ENCODE measurements at places on chromosomes 11 and 22.
A peak's percentile ranks its signal among the peaks of the same experiment; 100 is the strongest.

- peak; percentile 6 for DNase-seq
Measured at GRCh38 chr11:2507945-2508749, 63.3 kb downstream of the KCNQ1 start.

GRCh38 chr11:122872046-122872445 lies 10.5 kb upstream of the JHY start:
- no peak for DNase-seq

GRCh38 chr22:41933411-41934177 lies 7.0 kb upstream of the TNFRSF13C start:
- DNase-seq = no peak

DNA sequence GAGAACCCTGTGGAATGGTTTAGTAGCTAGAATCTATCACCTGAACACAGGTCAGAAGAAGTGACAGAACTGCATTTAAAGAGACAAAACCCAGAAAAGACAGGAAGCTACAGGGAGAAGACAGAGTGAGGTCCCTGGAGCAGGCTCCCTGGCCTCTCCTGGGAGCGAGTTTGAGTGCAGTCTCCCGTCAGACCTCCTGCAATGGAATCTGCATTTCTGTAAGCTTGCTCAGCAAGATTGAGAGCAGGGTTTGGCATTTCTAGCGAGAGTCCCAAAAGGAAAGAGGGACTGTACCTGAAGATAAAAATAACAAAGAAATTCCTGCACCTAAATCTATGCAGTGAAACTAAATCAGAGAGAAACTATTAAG lies 74.2 kb downstream of the MORC2 start:
- DNase-seq = no peak

DNA sequence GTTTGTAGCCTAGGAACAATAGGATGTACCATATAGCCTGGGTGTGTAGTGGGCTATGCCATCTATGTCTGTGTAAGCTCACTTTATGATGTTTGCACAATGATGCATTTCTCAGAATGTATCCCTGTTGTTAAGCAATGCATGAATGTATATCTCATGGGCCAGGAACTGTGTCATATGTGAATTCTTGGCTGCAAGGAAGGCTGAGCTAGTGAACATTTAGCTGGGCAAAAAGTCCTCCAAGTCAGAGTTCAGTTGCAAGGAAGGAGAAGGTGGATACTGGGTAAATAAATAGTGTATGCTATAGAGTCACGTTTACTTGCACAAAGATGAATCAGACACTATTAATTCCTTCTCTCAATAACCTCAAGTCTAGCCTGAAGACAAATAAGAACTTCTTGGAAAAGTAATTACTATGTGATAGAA lies 136.1 kb downstream of the EHF start:
- DNase-seq = no peak

DNA sequence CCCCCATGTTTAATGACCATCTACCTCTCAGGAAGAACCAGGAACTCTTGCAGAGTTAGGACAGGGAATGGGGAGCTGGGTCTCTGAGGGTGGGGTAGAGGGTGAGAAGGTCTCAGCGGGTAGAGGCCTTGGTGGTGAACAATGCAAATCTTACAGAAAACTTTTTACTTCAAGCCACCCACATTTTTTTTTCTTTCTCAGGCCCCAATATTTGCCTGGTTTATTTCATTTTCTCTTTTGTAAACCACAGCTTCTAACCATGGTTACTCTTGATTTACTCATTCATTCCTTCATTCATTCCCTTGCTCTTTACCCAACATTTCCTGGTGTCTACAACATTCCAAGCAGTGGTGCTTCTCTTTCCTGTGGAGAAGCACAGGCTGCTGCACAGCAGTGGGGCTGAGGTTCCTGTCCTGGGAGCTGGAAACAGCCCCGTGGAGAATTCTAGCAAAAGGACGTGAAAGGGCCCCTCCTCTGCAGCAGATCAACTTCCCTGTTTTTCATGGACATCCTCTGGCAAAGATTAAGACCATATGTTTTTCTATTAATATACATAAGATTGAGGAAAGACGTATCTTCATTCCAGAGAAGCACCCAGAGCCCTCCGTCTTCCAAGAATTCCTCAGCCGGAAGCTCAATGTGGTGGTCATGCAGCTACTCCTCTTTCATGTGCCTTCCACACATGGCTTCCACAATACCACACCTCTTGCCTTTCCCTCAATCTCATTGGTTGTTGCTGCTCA lies 224.4 kb upstream of the SESN3 start:
- no peak for DNase-seq

- no peak for DNase-seq
Measured at GRCh38 chr11:126647735-126648134, 292.2 kb downstream of the ST3GAL4 start.

Data from activated T-helper 2 cell treated with anti-CD3 and anti-CD28 coated beads, Interferon-gamma antibody, Interleukin-2, Interleukin-4, amounts not matched to agents 10 μg/mL and 5 μg/mL and 100 μg/mL, durations not matched to agents 14 hours and 24 hours and 36 hours (primary cell).